H1 (cell line): ENCODE measurements at places on chromosomes 7 and 10. TPM values are rescaled to one million over a fixed set of nuclear protein-coding genes. Genes with fewer than 3 reads are reported as not detected.

The MTPN gene
- 101 and 107 TPM in 2 replicates for total RNA-seq

The SEMA3C gene
- 0.98 and 1.4 TPM in 2 replicates for total RNA-seq

- no peaks in the 10 kb centered on the region for H3K36me3 ChIP-seq
- no peaks in the 10 kb centered on the region for H3K27me3 ChIP-seq
- H3K4me1 ChIP-seq: no peaks in the 10 kb centered on the region
- no peak overlapping the region for H3K27ac ChIP-seq
- no peak overlapping the region for H3K4me3 ChIP-seq
Measured at GRCh38 chr7:90430614-90431460, 27.6 kb downstream of the CLDN12 start.

- H3K36me3 ChIP-seq: no peaks in the 10 kb centered on the region
- no peak overlapping the region for H3K27ac ChIP-seq
- no peaks in the 10 kb centered on the region; the same call in 1 of the 2 replicates for H3K27me3 ChIP-seq
- H3K4me3 ChIP-seq: no peak overlapping the region
- peaks cover 3% of the 10 kb centered on the region for H3K4me1 ChIP-seq
- no peak for DNase-seq
Measured at GRCh38 chr10:98010939-98011685, 19.3 kb downstream of the CRTAC1 start.

- peaks cover 2% of the 10 kb centered on the region for H3K4me1 ChIP-seq
- no peaks in the 10 kb centered on the region for H3K27me3 ChIP-seq
- peaks cover 3% of the 10 kb centered on the region; the same call in 1 of the 2 replicates for H3K36me3 ChIP-seq
- H3K4me3 ChIP-seq: no peak overlapping the region
- DNase-seq: no peak
Measured at GRCh38 chr7:101365956-101366355, 3.3 kb downstream of the COL26A1 start.

DNA sequence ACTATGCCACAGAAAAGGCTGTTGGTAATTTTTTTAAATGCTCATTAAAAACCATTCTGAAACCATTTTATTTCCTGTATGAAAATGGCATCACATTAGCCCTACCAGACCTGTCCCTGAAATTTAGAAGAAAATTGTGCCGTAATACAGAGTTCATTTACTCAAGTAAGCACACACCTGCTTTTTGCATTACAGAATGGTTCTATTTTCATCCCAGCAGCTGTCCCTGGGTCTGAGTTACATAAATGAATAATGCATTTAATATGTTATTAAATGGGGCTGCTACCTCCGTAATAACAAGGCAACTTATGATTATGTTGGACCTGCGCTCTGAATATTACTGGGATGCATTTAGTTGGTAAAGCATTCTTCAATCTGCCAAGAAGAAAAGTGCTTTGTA, 508.9 kb downstream of the SORCS1 start:
- H3K27ac ChIP-seq: no peak overlapping the region
- DNase-seq: no peak
- no peaks in the 10 kb centered on the region for H3K36me3 ChIP-seq
